Stimulated activated CD8-positive, alpha-beta memory T cell treated with anti-CD3 and anti-CD28 coated beads, Interleukin-4, amount 100 ng/mL, for 48 hours (primary cell): ENCODE measurements at places on chromosomes 7 and 10.

- DNase-seq: no peak
These were observed 46.6 kb upstream of the SLC16A12 start for GRCh38 chr10:89582022-89582421.

GRCh38 chr10:78474743-78475142 lies 441.1 kb downstream of the RPS24 start:
- no peak for DNase-seq

DNA sequence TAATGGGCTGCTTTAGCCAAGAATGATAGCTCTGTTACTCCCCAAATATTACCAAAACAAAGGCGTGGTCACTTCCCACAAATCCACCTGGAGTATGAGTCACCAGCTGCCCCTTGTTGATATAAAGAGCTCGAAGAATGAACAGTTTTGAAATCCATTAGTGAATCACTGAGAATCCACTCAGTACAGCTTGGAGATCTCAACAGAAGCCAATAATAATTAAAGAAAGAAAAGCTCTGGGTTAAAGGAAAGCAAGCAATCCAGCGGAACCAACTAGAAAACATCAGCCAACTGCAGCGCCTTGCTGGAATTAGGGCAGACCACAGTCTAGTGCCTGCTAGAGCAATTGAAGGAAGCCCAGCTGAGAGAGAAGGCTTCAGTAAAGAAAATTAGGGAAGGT lies 576.0 kb upstream of the C7orf33 start:
- no peak for DNase-seq

GRCh38 chr10:51832652-51833383 lies 133.4 kb upstream of the CSTF2T start:
- peak; percentile 26 for DNase-seq

DNA sequence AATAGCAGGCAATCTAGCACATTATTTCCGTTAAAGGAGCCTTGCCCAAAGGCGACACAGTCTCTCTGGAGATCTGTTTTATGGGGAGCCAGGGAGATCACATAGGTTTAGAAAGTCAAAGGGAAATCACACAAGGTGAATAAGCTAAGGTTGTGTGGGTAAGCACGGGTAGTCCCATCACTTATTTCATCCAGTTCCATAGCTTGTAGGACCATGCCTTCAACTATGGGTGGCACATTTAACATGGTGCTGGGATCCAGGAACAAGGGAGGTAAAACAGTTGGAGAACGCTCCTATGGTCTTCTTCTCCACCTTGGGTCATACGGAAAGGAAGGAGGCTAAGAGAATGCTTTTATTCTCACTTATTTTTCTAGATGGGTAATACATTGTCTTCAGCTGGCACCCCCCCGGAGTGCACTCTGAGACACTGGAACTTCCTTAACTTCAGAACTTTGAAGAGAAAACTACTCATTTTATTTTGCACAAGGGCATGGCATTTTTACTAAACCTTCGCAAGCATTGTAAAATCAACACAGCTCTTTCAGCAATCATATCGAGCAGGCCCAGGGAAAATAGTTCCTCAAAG lies 435.4 kb downstream of the KIF20B start:
- DNase-seq: peak; percentile 48

DNA sequence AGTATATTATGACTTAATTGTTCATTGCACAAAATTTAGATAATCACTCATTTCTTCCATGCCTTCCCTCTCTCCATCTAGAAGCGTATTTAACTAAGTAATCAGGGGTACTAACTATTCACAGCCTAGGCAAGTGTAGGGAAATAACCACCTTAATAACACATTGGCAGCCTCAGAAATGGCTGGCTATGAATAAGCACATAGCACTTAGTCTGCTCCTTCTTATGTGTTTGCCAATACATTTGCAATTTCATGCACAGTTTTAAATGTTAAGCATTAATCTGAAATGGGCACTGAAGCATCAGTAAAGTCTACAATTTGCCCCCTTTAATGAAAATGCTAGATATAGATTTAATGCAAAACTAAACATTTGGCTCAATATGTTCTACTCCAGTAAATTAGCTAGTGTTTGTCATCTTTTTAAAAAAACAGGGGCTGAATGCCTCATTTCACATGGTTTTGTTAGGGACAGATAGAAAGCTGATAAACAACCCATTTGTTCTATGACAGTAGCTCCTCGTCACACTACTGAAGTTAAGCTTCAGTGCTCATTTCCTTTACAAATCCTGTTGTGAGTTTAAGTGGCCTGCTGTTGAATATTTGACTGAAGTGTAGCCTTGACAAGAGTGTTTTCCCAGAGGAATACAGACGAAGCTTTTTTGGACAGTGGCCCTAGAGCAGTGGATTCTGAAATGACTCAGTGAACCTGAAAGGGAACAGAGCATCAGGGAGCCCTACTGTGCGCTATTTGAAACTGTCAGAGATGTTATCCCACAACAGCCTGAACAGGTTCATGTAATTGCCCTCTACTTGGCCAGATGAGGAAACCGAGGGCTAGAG lies 30.5 kb downstream of the HHEX start:
- no peak for DNase-seq

DNA sequence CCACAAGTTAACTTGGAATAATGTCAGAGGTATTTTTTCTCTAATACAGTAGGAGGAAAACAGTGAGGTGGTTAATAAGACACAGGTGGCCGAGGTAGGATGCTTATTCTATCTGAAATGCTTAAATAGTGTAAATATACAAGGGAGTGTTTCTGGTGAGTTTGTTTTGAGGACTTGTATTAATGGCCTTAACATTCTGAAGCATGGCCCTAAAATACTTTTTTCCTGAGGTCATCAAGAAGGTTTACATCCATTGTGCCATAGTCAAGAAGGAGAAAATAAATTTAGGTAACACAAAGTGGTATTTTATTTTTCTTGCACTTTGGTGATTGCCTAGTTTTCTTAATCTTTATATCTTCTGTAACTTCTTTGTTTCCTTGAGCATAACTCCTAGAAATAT lies 18.8 kb downstream of the GNAI1 start:
- no peak for DNase-seq

DNA sequence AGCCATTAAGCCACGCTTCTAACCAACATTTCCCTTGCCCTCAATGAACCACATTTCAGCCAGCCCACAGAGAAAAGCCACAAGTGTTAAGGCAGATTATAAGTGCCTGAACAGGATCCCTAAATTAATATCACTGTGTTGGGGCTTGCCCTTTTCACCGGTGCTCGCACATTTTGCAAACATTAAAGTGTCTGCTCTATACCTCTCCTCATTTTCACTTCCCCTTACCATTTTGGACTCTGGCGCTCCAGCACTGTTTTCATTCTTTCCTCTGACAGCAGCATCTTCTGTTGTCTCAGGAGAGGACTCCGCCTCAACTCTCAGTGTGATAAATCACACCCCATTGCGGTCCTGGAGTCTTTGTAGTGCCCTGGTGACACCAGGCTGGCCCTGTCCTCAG lies 274.2 kb downstream of the BAMBI start:
- no peak for DNase-seq

DNA sequence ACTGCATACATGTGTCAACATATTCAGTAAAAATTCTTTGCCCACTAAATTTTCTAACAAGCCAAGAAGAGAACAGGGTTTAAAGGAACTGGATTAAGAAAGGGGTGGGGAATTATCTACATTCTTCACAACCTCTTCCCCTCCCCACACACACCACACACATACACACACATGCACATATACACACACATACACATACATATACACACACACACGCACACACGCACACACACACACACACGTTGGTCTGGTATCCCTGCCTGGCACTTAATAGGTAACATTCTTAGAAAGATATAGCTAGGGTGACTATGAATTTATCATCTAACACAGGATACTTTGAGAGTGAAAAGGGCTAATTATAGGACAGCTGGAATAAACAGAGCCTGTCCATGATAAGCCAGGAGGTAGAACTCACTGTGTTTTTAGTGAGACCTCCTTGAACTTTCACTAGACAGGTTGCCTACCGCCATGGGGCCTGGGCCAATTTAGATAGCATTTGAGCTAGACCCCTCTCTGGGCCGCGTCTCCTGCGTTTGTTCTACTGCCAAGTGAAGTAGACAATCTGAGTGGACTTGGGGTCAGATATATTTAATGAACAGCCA lies 33.1 kb upstream of the EPC1 start:
- DNase-seq: no peak

DNA sequence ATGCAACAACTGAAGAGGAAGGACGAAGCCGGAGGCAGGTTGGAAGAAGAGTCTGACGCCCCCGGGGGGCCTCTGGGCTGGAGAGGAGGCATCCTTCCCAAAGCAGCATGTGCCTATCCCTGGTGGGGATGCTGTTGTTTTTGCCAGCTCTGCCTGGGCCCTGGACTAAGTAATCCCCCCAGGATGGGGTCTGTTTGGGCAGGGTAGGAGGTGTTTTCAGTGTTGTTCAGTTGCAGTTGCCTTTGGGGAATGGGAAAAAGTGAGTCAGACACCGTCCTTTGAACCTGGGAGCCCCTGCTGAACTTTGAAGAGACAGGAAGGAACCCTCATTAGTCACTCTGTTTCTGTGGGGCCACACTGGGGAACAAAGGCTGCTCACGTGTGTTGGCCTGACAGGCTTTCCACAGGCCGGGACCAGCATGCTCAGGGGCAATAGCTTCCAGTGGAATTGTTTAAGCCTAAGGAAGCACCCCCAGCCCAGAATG lies 35.2 kb upstream of the GDF10 start:
- DNase-seq: peak; percentile 61

GRCh38 chr7:2122651-2123050 lies 110.1 kb downstream of the MAD1L1 start:
- no peak for DNase-seq

DNA sequence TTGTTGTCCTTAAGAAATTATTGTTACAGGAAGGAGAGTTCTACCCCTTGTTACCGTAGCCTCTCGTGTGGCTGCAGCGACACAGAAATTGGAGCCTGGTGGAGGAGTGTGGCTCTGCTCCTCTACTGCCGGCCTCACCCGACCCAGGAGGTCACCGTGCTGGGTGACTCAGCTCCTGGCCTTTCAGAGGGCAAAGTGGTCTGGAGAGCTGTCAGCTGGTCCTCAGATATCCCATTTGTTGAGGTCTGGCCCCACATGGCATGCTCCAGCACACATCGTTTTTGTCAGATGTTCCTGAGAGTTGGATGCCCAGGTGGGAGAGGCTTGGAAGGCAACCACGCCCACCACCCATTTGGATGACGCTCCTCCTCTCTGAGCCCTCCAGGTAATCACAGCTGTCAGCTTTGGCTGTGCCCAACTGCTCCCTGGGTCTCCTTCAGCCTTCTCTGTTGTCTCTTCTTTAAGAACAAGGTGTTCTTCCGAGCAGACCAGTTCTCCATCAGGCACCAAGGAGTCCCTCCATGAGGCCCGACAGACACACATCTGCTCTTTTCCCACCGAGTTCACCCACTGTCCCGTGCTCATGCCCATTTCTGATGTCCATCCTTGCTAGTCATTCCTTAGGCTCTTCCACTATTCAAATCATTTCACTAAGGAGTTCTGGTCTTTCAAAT lies 80.3 kb downstream of the RAMP3 start:
- no peak for DNase-seq

- no peak for DNase-seq
These were observed 655 bp downstream of the LMTK2 start for GRCh38 chr7:98107313-98107721.

- no peak for DNase-seq
These were observed 27.2 kb downstream of the GARIN1A start for GRCh38 chr7:128699196-128699712.

DNA sequence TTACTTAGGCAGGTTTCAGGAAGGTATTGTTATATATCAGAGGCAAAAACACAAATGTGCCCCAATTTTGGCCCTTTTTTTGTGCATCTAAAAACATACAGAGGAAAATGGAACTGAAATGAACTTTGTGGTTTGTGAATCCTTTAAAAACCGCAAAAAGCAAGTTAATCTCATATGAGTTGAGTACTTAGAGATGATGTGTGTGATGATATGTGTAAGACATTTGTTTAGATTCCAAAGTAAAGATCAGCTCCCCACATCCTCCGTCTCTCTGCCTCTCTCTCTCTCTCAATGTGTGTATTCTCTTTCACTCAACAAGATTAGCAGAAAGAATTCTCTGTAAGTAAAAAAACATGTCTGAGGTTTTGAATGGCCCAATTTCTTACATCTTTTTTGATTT lies 201.9 kb downstream of the MALRD1 start:
- DNase-seq: no peak

GRCh38 chr10:114327537-114328440 lies 76.5 kb downstream of the AFAP1L2 start:
- DNase-seq: no peak

GRCh38 chr7:139431010-139431409 lies 52.5 kb downstream of the KLRG2 start:
- DNase-seq: no peak

DNA sequence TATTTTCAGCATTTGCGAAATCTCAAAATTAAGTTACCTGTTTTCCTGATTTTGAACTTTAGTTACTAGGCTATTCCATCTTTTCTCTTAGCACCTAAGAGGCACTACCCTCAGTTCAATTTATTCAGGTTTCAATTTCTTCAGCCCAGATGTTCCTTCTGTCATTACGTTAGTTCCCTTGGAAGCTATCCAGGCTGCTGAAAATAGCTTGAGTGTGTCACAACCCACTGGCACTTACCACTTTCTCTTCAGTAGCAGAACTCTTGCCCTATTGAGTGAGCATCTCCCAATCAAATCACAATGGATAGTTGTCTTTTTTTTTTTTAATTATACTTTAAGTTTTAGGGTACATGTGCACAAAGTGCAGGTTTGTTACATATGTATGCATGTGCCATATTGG lies 332.7 kb upstream of the LRGUK start:
- no peak for DNase-seq
